ENCODE measurements at places on chromosomes 5 and 9.

DNA sequence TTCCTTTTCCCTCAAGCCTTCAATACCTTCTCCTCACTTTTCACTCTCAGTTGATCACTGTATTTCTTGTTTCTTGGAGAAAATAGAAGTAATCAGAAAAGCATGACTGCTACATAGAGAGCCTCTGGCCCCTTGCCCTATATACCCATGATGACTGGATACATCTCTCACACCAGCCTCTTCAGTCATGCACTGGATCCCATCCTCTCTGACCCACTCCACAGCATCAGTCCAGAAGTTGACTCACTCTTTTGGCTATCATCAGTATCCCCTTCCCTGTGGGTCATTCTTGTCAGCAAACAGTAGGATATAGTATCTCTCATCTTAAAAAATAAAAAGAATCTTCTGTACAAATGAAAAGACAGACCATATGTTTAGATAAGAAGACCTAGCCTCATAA lies 32.9 kb downstream of the PTCD2 start:
- DNase-seq: no peak

- DNase-seq: no peak
These were observed 15.2 kb downstream of the MRPL36 start for GRCh38 chr5:1784197-1785050.

GRCh38 chr9:16074963-16075362 lies 522.1 kb downstream of the CCDC171 start:
- DNase-seq: no peak

DNA sequence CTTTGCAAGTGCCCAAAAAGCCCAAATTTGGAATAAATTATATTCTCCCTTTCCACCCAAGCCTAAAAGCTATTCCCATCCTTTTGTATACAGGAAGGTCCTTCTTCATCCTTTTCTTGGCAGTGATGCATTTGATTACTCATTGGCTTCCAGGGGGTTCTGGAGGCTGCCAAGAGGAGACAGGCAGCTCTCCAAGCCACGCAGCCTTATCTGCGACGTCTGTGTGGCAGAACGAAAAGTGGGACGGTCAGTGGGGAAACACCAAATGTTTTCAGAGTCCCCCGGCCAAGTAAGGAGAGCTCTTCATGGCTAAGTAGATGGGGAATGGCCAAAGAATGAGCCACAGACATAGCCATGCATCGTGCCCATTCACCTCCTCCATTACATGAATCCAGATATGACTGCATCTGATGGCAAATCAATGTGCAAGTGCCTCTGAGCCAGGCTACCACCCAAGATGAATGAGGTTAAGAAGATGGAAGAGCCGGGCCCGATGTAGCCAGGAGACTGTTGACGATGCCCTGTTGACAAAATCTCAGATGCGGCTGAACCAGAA lies 12.1 kb downstream of the ADAM19 start:
- DNase-seq: no peak

- no peak for DNase-seq
These were observed 75.7 kb upstream of the GLIS3 start for GRCh38 chr9:4375424-4376200.

GRCh38 chr5:144333336-144333920 lies 162.8 kb downstream of the KCTD16 start:
- DNase-seq: no peak

DNA sequence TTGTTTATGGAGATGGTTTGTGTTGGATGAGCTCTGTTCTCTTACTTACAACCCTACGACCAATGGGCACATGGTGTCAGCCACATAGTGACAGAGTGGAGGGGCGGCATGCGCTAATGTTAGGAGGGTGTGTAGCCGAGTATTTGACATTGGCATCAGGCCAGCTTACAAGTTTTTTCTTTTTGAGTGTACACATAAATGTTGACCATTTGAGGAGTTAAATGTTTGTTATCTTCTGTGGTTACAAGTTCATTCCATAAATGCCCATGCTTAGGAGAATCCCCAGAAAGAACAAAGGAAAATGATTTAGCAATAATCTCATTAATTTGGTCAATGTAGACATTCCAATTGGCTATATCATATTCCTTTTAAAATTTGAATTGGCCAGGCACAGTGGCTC lies 180.1 kb upstream of the ELL2 start:
- DNase-seq: no peak
